ENCODE measurements at places on chromosomes 3 and 15.

DNA sequence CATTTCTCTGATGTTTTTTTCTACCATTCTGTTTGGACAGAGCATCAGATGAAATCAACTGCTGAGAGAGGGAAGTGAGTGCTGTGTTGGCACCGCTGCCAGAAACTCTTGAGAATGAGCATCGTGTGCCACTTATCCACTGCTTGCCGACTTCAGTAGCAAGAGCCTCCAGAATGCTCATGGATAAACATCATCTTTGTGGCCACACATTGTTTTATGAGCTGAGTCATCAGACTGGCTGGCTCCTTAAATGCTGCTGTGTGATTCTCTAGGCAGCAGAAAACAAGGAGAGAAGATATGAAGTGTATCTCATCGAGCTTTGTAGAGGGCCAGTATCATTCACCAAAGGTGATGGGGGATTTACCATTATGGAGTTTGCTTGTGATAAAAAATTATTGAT is 3.4 kb upstream of the DOCK3 start:
- DNase-seq: no peak

DNA sequence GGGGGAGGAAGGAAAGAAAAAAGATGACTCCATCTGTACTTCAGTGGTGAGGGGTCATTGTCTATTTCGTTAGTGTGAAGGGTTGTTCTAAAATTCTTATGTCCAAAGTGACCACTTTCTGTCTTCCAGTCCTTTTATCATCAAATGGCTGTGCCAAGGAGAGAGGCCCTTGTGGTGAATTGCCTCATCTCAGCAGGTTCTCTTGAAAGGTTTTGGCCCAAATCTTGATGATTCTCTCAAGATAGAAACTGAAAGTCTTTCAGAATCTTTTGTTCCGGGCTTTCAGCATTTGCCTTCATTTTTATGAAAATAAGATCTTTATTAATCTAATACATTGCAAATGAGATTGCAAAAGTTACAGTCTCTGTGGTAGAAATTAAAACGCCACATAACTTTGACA is 575.8 kb downstream of the RSL24D1 start:
- DNase-seq: no peak

DNA sequence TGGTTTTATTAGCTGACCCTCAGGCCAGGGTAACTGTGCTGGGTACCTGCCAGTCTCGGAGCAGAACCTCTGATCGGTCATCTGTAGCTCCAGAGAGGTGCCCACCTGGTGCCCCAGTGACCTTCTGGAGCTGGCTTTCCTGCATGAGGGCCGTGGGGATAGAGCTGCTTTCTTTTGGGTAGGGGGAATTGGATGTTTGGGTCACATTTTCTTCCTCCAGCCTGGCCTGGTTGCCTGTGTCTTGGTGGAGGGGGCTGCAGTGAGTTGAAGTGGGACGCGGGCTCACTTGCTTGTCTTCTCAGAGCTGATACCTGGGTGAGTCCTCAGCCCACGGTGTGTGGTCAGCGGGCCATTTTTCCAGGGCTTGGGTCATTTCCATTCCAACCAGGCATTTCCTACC is 2.6 kb downstream of the ZNF710 start:
- no peak for DNase-seq

GRCh38 chr3:60703956-60704736 is 547.1 kb downstream of the FHIT start:
- no peak for DNase-seq

DNA sequence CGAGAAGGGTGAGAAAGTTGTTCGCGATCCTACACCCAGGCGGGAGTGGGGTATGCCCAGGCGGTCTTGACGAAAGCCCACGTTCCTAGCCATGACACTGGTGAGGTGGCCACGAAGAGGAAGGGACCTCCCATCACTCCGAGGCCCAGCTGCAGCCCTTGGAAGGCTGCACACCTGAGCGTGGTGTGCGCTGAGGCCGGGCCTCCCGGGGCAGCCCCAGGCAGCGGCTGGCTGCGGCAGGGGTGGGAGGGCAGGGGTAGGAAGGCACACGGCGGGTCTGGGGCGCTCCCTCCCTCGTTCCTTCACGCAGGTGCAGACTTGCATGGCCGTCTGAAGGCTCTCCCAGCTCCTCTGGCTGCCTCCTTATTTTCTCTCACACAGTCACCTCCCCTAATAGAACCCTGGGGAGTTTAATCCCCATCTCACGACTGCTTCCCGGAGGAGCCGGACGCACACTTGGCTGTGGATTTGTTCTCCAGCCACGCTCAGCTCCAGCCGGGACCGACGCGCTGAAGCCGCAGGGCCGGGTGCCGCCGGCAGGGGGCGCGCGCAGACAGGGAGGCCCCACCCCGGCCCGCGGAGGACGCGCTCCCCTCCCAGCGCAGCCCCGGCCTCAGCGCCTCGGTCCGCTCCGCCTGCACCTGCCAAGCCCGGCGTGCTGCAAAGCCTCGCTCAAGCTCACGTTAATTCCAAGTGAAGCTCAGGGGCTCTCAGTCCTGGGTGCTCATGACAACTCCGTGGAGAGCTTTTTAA is 37.8 kb upstream of the MUC4 start:
- DNase-seq: no peak

DNA sequence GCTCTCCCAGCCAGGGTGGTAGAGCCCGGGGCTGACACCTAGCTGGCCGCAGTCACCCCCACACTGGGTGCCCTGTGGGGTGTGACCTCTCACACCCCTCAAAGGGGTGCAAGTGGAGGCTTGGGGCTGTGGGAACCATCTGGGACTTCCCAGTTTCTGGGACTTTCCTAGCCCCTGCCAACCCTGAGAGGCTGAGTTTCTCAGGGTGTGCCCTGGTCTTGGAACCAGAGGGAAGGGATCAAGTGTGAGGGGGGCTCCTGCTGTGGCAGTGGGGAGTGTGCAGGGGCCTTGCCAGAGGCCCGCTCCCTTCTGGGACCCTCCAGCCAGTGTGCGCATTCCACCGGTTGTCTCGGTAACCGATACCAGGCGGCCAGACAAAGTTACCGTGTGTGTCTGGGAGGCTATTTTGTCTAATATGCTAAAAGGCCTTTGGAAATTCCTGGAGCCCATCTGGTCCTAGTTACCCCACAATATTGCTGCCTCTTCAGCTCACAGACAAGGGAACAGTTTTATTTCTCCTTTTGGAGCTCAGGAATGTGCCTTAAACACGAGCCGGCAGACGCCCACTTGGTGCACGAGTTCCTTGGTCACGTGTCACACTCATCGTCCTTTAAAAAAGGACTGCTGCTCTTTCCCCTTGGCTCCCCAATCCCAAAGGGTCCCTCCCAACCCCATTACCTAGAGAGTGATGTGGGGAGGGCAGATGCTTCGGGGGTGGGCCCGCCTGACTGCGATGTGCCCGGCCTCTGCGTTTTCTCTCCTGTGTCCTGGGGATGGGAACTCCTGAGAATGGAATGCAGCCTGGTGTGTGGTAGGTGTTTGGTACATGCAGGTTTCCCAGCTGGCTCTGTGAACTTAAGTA is 33.2 kb downstream of the HDAC11 start:
- no peak for DNase-seq

DNA sequence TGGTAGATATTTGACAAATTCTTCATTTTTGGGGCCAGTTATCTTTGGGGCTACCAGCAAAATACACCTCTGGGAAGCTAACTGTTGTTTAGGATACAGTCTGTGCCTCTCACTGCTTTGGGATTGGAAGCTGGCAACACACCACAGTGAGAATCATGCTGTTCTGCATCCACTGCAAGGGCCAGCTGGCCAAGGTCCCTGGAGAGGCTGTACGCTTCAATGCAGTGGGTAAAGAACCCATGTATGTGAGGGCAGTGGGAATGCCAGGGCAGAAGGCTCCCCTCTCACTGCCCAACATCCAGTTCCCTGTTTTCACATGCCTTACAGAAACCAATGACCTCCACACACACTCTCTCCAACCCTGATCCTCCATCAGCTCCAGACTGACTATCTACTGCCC is 20.1 kb downstream of the ZDHHC3 start:
- no peak for DNase-seq

DNA sequence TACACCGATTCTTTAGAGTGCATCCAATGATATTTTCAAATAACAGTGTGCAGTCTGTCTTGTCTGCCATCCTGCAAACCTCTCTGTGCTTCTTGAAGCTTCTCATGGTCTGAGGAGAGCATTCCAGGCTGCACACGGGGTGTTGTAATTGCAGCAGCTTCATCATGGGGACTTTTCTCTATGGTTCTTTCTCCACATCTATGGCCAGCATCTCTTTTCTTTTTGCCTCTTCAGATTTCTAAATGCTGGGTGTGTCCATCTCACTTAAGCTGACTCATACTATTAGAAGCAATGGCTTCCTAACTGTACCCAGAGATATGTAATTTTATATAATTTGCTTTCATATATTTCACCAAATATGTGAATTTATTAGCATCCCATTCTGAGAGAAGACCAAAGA is 63.8 kb upstream of the EPHB3 start:
- DNase-seq: no peak

DNA sequence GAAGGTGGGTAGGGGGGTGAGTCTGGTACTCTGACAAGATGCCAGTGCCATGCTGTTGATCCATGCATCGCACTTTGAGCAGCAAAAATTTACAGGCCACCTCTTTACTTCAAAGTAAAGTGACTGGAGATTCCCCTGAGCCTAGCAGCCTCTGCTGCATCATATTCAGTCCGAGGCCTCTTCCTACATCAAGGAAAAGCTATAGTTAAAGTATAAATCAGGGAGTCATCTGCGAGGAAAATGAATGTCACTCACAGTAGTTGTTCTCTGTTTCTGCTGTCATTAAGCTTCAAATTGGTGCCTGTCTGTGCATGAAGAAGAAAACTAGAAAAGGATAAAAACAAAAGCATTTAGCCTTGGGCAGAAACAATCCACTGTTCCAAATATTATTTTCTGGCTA is 706.2 kb downstream of the TBL1XR1 start:
- no peak for DNase-seq

GRCh38 chr3:23735535-23736326 is 70.0 kb upstream of the UBE2E1 start:
- DNase-seq: no peak

DNA sequence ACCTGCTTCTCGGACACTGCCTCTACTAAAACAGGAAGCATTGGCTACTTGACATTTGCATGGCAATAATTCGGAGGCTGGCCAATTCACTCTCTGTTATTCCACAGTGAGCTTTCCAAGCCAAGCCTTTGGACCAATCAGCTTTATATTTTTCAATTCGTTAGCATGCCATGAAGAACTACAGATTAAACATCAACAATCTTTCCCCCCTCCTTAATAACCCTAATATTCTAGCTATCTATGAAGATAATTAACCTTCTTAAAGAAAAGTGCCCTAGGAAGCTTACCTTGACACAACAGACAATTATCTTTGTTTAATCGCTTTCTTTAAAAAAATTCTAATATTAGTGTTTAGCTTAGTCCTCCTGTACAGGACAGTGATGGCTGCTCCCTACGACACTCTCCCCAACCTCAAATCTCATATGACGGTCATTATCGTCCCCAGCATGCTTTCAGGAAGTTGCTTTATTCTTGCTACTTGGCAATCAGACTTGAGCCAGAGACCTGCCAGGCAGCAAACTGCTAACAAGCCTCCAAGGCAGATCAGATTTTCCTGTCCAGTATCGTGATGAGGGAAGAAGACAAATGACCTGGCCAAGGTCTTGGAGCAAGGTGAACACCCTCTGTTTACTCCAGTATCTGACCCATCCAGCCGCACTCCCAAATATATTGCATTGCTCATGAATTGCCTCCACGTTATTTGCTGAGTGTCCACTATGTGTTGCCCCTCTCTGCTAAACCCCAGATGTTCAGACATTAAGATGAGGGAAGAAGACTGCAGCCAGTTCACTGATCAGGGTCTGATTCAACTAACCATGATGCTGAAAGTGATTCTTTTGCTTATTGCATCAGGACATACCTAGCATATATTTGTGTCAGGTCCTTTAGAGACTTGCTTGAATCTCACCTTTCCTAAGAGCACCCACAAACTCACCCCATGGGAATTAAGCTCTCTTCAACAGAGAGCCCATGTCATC is 68.1 kb upstream of the LPP start:
- no peak for DNase-seq

- DNase-seq: no peak
Measured at GRCh38 chr3:12049675-12050074, 45.5 kb downstream of the SYN2 start.

DNA sequence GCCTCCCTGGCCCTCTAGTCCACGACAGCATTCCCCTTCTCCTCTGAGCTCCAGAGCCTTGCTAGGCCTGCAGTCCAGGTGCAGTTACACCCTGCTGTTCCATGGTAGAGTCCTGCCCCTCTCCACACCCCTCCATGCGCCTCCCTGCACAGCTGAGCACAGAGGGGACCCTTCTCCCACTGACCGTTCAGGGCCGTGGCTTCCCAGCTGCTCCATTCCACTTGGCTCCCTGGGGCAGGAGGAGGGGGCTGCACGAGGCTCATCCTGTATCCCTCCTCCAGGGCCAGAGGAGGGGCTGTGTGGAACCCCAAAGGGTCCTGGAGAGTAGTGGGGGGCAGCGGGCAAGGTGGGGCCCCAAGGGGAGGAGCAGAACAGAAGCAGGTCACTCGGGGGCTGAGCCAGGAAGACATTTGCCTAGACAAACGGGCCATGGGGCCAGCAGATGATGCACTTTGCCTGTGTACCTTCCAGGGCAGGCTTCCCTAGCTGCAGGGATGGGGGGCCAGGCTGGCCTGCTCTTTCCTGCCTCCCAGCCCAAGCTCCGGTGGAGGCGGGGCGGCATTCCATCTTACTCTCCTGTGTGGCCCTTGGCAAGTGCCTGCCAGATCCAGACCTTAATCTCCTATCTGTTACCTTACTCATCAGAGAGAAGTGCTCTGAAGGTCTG is 20.7 kb upstream of the GOLGA6C start:
- DNase-seq: no peak

- DNase-seq: no peak
Measured at GRCh38 chr3:106172780-106173179, 304.0 kb upstream of the CBLB start.

DNA sequence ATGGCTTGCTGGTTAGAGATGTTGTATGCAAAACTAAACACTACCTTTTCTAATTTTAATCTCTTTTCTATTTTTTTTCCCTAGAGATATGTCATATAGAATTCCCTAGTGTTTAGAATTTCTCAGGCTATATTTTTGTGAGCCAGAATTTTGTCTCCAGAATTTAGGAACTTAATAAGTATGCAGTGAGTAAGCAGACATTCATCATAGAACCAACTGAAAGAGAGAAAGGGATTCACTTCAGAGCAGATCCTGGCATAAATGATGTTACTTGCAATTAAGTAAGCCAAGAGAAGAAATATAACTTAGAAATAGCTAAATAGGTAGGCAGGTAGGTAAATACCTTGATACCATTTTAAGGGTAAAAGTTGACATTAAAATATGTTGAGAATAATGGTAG is 288.9 kb downstream of the ZNF385D start:
- DNase-seq: no peak

GRCh38 chr15:74631935-74632560 is 16.4 kb downstream of the CLK3 start:
- DNase-seq: no peak

DNA sequence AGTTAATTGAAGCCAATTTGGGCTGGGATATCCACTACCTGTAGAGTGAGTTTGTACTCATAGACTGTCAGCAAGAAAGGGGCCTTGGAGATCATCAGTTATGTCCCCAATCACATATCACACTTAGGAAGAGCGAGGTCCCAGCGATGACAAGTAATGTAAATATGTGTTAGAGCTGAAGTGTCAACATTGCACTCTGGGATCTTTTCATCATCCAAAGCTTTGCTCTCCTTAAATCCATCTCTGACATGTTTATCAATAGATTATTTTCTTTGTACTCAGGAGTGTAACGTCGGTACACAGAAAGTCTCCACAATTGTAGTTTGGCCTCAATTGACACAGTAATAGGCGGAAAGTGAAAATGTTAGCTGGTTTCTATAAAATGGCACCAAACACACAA is 113.7 kb upstream of the TPRG1 start:
- no peak for DNase-seq
